ENCODE measurements at places on chromosomes 11 and 22.

GRCh38 chr11:108498046-108498815 lies at the start of gene POGLUT3:
Gene POGLUT3, minus strand, starts transcription at chr11:108498384. Its CDS starts 18 bp downstream, at chr11:108498366.
- DNase-seq: no peak

- DNase-seq: no peak
Measured at GRCh38 chr11:70496591-70497535, 98.5 kb downstream of the CTTN start.

DNA sequence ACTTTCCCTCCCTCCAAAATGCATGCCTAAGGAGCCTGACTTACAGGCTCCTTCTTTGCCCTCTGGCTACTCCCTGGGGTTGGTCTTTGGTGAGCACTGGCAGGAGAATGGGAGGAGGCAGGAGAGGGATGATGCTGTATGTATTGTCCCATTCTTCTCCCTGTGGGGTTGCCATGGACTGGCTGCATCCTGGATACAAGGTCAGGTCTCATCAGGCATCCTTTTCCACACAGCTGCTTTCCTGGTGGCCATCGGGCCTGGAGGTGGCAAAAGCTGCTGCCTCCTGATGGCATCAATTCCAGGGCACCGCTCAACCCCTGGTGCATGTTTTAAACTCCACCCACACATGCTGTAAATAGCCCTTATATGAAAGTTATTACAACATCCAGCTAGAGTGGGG lies 257.2 kb downstream of the ETS1 start:
- DNase-seq: no peak

GRCh38 chr11:518463-519202 lies 11.6 kb upstream of the RNH1 start:
- DNase-seq: no peak

GRCh38 chr11:6747097-6747668 lies 24.6 kb downstream of the OR2AG2 start:
- DNase-seq: no peak

DNA sequence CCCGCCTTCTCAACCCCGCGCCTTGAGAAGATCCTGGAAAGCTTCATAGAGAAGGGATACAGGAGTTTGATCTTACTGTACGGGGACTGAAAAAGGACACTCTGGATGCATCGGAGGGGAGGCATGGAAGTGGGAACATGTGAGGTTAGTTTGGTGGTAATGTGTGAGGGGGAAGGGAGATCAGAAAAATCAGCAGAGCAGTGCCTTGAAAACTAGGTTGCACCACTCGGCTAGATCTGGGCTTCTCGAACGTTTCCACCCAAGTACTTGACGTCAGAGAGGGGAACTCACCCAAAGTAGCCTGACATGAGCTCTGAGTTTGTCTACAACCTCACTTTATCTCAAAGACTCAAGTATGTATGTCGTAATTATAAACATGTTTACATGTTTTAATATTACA lies 14.5 kb downstream of the USP35 start:
- no peak for DNase-seq

DNA sequence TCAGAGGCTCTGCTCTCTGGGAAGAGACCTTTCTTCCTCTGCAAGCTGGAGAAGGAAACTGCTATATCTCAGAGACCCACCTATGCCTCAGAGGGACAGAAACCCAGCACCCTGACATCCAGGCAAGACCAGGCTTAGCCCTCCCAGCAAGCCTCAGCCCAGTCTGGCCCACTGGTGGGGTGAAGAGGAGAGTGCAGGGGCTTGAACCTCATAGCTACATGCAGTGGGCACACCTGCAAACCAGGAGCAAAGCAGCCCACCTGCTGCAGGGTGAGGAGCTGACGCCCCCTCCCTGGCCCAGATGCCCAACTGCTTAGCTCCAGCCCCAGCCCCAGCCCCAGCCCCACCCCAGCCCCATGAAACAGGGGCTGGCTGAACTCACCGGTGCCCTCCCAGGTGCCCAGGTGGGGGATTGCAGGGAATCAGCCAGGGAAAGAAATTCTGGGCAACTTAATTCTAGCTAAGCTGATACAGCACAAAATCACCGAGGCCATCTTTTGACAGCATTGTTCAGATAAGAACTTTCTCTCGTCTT lies 246.8 kb downstream of the BUD13 start:
- no peak for DNase-seq

GRCh38 chr11:64893194-64894069 lies 15.0 kb upstream of the EHD1 start:
- DNase-seq: no peak

DNA sequence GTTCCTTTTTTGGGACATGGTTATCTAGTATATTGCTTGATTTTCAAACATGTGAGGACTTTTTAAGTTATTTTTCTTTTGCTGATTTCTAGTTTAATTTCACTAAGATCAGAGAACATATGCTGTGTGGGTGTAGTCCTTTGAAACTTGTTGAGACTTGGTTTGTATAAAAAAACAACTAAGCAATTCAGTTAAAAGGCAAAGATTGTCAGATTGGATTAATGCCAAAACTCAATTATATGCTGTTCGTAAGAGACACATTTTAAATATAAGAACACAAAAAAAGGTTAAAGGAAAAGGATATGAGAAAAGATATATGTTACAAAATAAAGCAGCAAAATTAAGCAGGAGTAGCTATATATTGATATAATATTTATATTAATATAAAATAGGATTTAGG lies 17.8 kb upstream of the RRM1 start:
- no peak for DNase-seq

DNA sequence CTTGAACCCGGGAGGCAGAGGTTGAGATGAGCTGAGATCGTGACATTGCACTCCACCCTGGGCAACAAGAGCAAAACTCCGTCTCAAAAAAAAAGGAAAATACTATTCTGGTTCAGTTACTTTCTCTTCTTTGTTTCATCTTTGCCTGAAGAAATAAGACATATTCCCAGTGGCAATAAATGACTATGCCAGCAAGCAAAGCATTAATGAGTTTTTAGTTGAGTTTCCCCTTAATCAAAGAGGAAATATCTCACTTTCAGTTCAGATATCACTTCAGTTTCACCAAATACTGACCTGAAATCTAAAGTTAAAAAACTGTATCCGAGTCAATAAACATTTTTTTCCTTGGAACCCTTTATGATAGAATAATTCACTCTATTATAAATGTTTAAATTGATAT lies 10.4 kb downstream of the PISD start:
- DNase-seq: no peak

DNA sequence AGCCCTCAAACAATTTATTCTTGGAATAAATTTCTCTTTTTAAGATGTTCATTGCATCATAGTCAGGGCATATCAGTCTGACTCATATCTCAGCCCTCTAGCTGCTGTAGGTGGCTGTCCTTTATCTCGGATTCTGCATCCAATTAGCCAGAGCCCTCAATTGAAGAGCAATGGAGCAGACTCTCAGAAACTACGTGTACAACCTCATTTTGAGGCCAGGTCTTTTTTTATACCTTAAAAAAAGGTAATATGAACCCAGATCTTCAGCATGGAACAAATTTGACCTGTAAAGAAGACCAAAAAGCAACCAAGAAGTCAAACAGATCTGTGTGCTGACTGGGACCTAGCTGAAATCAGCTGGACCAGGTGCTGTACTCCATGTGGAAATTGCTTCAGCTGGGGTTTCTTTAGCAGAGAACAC lies 8.7 kb downstream of the OR52A5 start:
- DNase-seq: no peak

DNA sequence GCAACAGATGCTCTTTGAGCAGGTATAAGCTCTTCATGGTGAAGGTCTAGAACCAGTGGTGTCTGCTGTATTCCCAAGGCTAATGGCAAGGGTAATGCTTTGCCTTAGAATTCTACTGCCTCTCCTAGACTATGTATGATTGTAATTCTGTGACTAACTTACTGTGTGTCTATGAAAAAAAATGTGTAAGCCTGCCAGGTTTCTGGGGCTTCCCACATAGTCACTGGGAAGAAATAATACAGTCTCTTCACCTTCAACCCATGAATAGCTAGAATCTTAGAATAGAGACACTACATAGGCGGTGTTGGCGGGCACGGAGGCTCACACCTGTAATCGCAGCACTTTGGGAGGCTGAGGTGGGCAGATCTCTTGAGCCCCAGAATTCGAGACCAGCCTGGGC lies 84.1 kb downstream of the C11orf91 start:
- no peak for DNase-seq

DNA sequence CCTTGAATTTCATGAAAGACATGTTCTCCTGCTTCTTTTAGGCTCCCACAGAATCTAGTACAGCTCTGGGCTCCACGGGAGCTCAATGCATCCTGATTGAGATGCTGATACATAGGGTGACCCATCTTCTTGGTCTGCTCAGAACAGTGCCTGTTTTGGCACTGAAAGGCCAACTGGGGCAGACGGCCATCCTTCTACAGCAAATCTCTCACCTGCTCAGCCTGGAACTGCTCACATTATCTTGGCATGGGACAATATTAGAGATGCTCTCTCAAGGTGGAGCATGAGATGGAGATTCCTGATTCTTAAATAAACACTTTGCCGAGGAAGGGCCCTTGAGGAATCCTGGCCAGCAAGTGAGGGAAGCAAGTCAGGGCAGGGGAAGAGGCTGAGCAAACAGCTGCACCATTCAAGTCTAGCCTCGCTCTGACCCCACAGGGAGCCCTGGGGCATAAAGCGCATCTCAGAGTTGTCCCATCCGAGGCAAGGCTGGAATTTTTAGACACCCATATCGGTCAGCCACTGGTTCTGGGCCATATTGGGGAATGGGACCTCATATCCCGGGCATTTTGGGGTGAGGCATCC lies 58.4 kb upstream of the CSNK2A3 start:
- DNase-seq: no peak

GRCh38 chr11:87453531-87454089 lies 415.9 kb downstream of the TMEM135 start:
- no peak for DNase-seq

DNA sequence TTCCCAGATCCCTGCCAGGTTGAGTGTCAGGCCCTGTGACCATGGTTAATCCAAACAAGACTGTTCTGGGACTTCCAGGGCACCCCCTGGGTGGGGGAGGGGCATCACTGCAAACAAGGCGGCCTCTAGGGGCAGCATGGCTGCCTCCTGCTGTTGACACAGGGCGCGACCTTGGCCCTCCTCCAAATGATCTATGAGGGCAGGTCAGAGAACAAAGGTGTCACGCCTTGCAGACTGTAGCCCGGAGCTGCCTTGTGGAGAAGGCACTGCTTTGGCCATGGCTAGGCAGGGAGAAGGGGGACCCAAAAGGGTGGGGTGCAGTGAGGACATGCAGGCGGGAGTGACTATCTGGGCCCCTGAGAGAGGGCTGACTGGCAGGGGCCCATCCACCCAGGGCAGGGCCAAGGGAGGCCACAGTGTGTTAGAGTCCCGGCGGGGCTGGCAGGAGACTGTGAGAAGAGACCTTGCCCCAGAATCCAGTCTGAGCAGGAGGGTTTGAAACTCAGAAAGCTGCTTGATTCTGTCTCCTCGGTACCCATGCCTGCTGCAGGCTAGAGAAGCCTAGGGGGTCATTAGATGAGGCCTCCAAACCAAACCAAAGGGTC lies 35.6 kb downstream of the KCNC1 start:
- DNase-seq: no peak

GRCh38 chr22:36520423-36520822 lies 8.5 kb downstream of the EIF3D start:
- no peak for DNase-seq

- no peak for DNase-seq
Measured at GRCh38 chr11:115528225-115528624, 24.0 kb upstream of the CADM1 start.

DNA sequence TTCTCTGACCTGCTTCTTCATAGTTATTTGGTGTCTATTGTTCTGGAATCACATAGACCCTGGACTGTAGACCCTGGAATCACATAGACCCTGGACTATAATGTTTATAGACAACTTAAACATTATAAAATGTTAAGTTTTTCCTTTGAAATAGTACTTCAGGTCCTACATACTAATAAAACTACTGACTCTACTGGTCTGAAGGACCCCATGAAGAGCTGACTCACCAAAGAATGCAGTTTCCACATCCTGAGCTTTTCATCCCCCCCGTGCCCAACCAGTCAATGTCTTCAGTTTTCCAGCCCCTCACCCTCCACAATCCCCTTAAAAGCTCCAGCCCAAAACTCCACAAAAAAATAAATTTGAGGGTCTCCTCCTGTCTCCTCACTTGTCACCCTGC lies 6.6 kb upstream of the PLEKHA7 start:
- DNase-seq: no peak

- no peak for DNase-seq
Measured at GRCh38 chr11:2915473-2915872, 13.7 kb downstream of the PHLDA2 start.

- DNase-seq: no peak
Measured at GRCh38 chr11:119612814-119613213, 116.2 kb downstream of the NECTIN1 start.

- no peak for DNase-seq
Measured at GRCh38 chr11:2868506-2869133, 17.0 kb downstream of the CDKN1C start.

DNA sequence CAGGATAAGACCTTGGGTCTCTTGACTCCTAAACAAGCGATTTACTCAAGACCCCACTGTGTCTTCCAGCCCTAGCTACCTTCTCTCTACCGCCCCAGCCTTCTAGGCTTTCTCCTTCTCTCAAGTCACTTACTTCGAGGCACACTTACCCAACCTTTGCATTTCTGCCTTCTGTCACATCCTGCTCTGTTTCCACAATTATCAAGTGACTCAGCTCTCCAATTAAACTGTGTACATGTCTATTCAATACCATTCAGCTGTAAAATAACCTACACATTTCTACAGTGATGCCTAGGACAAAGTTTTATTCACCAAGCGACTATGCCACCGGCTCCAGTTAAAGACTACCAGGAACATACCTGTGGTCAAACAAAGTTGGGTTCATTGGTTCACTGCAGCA lies 69.0 kb downstream of the LARGE1 start:
- DNase-seq: no peak

- no peak for DNase-seq
Measured at GRCh38 chr22:47406180-47406834, 643.9 kb downstream of the TBC1D22A start.

DNA sequence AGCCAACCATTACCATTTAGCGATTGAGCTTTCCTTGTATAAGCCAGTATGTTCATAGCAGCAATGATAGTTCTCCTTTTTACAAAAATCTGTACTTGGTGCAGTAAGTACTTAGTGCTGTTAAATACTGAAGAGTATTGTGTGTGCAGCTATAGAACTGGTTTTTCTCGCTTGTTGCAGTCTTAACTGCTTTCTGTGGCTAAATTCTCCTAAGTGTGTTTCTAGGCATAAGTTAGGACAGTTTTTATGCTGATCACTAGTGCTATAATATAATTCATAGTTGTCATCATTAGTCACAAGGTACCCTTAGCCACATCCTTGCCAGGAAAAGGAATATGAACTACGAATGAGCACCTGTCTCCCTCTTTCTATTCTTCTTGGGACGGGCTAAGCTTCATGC lies 107.7 kb downstream of the GRAMD1B start:
- DNase-seq: no peak

DNA sequence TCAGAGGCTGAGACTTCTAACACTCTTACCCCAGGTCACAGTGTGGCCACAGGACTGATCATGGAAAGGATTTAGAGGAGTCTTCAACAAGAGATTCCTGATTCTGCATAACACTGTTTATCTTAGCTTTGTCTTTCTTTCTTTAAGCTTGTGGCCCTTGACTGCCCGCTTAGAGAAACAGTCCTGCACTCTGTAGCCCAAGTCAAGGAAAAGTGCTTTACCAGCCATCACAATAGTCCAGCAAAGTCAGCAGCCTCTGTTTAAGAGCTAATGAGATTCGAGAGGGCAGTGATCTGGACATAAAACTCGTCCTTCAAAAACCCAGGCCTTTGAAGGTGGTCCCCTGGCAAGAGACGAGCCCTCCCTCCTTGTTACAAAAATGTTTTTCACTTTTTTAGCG lies 30.0 kb downstream of the PRDM10 start:
- no peak for DNase-seq

Data from NCI-H2081 treated with DMSO at 0.1 percent for 48 hours (cell line).